ENCODE measurements at places on chromosomes 3 and 15.

- no peak for DNase-seq
Measured at GRCh38 chr3:182909318-182910040, 70.9 kb downstream of the DCUN1D1 start.

DNA sequence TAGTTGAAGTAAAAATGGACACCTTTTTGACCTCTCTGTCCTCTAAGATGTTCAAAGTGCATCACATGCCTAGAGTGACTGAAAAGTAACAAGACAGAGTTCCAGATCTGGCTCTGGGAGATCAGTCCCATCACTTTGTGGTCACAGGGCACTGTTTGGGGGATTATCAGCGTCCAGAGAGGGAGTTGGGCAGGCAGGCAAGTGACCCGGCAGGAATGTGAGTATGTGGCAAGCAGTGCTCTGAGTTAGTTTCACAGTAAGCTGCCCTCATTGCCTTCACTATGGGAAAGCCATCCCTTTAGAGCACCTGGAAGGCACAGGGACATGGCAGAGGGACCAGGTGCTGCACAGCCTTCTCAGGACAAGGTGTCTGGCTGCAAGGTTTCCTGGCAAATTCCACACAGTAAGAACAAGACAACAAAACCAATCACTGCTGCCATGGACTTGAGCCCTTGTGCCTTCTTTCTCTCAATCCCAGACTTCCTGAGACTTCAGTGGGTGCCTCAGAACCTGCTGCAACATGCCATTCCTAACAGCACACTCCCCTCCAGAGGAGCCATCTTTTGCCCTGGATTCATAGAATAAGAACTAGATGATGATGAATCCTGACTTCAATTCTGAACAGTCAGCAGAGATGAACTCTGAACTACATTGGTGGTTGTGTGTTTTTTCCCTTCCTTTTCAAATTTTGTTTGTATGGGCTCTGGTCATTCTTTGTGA lies 55.2 kb downstream of the TIPARP start:
- DNase-seq: no peak

- no peak for DNase-seq
Measured at GRCh38 chr15:59953392-59953883, 50.7 kb upstream of the FOXB1 start.

- DNase-seq: no peak
Measured at GRCh38 chr15:88995449-88995848, 82.3 kb upstream of the MFGE8 start.
